Skin of body (tissue), 3 donors: ENCODE measurements at places on chromosomes 3 and 15. TPM values are rescaled to one million over a fixed set of nuclear protein-coding genes. Genes with fewer than 3 reads are reported as not detected.
A peak's percentile ranks its signal among the peaks of the same experiment; 100 is the strongest.

DNA sequence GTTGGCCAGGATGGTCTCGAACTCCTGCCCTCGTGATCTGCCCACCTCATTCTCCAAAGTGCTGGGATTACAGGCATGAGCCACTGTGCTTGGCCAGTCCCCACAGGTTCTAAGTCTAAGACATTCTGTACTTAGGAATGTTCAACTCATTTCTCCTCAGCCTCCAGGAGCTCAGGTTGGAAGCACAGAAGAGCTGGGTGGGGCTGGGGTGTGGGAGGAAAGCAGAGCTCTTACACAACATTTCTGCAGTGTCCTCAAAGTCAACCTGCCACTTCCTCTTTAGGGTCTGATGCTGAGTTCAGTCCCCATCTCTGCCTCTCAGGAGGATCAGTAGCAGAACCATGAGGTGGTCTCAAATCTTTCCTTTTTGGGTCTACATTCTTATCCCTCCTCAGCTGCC is 75.5 kb downstream of the MRPL46 start:
- no peak for DNase-seq

Gene SERPINI1
- 14.6 TPM for total RNA-seq

DNA sequence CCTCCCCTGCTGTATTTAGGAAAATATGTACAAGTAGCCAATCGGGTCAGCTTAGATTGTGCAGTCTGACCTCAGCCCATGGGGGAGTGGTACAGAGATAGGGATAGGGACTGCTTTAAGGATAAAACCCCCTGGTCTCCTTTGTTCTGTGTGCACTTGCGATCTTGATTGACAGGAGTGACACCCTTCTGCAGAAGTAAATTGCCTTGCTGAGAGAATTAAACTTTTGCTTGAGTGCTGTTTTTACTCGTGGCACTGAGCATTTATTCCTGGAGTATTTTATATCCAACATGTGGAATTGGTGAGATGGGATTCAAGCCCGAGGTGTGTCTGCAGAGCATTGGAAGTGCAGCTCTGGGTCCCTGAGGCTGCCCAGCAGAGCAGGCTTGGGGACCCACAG is 23.9 kb upstream of the RPL32 start:
- no peak for DNase-seq

Gene MED12L
- 1.5 TPM for total RNA-seq

Gene ADAMTSL3
- 16.9 TPM for total RNA-seq

Gene SERINC4
- total RNA-seq = 0.10 TPM

GRCh38 chr3:58577269-58577821 is at the start of gene FAM107A:
Gene FAM107A (minus strand): TSS chr3:58577391. CDS start chr3:58569860, 7,531 bp downstream.
- DNase-seq = peak; percentile 64

- DNase-seq = no peak
Measured at GRCh38 chr3:53227993-53228885, 27.6 kb downstream of the TKT start.

GRCh38 chr3:182241196-182241765 is 529.6 kb downstream of the SOX2 start:
- no peak for DNase-seq

- no peak for DNase-seq
Measured at GRCh38 chr3:179063945-179064560, 7.6 kb downstream of the ZMAT3 start.

Gene DPPA4
- total RNA-seq = 1.5 TPM

DNA sequence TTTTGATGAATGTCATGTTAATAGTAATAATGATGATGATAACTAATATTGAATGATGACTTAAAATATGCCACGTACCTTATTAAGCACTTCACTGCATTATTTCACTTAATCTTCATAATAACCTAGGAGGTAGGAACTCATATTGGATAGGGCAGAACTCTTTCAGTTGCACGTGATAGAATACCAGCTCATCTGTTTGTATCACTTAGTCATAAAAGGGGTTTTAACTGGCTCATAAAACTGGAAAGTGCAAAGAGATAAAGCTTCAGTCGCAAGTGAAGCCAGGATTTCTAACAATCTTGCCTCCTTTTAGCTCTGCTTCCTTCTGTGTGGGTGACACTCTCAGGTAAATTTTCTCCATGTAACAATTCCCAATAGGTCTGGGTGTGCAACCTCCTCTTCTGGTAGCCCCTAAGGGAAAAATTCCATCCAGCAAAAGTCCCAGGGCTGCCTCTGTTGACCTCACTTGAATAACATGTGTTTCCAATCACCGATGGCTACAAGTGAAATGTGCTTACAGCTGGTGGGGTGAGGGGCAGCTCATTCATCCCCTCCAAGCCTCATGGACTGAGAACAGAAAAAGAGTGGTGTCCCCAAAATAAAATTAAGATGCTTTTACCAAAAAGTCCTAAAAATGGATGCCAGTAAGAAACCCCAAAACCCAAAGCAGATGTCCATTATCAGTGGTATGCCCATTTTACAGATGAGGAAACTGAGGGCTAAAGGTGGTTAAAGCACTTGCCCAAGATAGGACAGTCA is 9.3 kb downstream of the GXYLT2 start:
- no peak for DNase-seq

Gene ADGRG7
- 0.10 TPM for total RNA-seq
